Right cardiac atrium (tissue), 5 donors: ENCODE measurements at places on chromosomes 2 and 18. TPM values are rescaled to one million over a fixed set of nuclear protein-coding genes. Genes with fewer than 3 reads are reported as not detected.

DNA sequence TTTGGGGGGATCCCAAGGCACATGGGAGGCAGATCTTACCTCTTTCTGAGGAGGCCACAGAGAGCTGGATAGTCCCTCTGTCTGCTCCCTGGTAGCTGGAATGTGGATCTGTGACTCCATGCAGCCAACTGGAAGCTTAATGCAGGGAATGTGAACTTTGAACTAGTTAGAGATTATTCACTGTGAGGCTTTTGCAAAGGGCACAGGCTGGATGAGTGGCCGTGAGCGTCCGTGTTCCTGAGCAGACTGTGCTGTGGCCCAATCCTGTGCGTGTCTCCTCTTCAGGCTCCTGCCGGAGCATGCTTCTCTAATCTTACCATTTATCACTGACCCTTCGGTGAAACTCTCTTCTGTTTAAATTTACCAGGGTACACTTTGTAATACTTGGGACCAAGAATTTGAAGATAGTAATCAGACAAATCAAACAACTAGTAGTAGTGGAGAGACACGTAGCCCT lies 187.6 kb downstream of the PTPRM start:
- DNase-seq, result peak; percentile 56

GRCh38 chr2:167289651-167290410 lies 401.6 kb downstream of the XIRP2 start:
- DNase-seq, result no peak

DNA sequence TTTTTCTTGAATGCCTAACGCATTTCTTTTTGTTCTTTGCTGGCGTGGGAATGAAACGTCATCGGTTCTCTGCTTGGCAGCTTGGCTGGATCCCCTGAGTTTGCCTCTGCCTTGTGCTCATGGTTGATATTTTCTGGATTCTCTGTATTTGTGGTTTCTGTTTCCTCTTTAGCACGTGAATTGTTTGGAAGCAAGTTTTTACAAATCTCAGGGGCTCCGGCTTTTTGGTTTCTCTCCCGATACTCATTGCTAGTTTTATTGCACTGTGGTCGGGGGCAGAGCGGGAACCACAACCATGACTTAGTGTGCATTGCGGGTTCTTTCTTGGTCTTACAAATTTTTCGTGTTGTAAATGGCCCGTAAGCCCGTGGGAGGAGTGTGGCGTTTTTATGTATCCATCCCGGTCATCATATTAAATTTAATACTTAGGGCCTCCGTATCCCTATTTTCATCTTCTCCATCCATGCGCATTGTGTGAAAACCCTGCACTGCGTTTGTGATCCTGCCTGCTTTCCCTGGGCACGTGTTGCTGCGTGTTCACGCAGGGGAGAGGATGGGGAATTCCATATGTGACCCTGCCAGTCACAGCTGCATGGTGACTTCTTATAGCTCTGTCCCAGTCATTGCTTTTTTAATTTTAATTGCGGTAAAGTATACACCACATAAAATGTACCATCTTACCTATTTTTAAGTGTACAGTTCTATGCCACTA lies 9.4 kb downstream of the RAMP1 start:
- DNase-seq, result no peak

DNA sequence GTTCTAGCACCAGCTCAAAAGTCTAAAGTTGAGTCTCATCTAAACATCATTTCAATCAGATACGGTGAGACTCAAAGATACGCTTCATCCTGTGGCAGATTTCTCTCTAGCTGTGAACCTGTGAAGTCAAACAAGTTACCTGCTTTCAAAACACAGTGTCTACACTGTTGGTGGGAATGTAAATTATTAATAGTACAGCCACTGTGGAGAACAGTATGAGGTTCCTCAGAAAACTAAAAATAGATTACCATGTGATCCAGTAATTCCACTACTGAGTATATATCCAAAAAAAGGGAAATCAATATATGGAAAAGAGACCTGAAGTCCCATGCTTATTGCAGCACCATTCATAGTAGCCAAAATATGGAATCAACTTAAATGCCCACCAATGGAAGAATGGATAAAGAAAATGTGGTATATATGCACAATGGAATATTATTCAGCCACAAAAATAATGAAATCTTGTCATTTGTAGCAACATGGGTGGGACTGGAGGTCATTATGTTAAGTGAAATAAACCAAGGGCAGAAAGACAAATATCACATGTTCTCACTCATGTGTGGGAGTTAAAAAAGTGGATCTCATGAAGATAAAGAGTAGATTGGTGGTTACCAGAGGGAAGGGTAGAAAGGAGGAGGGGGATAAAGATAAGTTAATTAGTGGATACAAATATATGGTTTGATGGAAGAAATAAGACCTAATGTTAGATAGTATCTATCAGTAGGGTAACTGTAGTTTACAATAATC lies 11.7 kb downstream of the UBR3 start:
- DNase-seq, result no peak

DNA sequence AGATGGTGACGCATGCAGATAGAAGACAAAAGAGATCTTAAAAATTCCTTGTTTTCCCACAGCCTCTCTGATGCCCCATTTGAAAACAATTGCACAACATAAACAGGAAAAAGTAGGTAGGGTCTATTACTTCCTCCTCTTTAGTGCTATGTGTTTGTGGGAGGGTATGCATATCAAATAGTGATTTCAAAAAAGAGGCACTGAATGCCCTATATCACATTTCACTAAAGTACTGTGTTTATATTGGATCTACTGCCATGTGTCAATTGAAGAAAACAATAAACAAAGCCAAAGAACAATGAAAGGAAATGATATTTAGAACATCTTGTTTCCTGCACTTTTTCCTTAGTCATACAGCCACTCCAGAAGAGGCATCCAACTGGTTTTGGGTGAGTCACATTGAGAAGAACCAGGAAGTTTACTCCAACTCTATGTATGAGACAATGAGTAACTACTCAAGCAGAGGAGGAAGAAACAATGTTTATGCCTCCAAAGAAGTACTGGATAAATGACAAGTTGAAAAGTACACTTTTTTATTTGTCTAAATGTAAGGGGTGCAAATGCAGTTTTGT lies 583.6 kb downstream of the FBXO15 start:
- no peak for DNase-seq

DNA sequence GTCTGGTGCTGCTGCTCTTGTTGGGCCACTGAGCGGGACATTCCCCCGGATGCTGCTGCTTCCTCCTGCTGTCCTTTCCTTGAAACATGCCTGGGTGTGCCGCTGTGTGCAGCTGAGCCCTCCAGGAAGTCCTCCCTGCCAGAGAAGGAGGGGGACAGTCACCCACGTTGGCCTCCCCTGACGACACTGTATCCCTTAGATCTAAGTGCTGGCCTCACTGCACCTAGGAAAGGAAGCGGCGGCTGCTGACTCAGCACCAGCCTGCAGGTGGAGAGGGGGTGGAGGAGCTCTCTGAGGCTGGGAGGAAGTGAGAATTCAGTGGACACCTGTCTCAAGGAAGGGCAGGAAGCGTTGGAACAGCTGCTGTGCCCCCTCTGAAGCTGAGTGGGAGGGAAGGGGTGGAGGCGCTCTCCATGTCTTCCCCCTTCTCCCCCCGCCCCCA lies 239.8 kb downstream of the HAUS1 start:
- DNase-seq, result peak; percentile 67

DNA sequence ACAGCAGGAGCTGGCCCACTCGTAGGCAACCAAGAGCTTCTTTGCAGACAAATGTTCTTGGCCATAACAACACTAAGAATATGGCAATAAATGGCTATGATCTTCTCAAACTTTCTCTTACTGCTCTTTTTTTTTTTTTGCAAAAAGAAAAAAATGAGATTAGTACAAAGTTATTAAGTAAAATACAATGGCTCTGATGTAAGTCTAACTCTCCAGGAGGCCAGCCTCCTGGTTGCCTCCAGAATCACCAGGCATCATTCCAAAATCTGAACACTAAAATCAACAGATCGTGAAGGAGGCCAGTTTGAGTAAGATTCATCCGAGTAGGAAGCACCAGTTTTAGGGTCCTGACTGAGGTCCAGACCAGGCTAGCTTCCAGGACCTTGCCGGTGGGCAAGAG lies 20.8 kb upstream of the FIGN start:
- no peak for DNase-seq

Gene ARHGEF4
- 2.8 TPM for polyA plus RNA-seq

Gene UBR3
- polyA plus RNA-seq, result 39.8 TPM

Gene ST3GAL5
- polyA plus RNA-seq, result 5.4 TPM

Gene CHST9
- 1.3 TPM for polyA plus RNA-seq

Gene CHRND
- polyA plus RNA-seq, result 0.09 TPM
